ENCODE measurements at places on chromosomes 12 and 14.

- no peak for DNase-seq
These were observed 89.1 kb upstream of the CNOT2 start for GRCh38 chr12:70154087-70154638.

GRCh38 chr12:65300679-65301349, 22.3 kb downstream of the MSRB3 start:
- DNase-seq = no peak

DNA sequence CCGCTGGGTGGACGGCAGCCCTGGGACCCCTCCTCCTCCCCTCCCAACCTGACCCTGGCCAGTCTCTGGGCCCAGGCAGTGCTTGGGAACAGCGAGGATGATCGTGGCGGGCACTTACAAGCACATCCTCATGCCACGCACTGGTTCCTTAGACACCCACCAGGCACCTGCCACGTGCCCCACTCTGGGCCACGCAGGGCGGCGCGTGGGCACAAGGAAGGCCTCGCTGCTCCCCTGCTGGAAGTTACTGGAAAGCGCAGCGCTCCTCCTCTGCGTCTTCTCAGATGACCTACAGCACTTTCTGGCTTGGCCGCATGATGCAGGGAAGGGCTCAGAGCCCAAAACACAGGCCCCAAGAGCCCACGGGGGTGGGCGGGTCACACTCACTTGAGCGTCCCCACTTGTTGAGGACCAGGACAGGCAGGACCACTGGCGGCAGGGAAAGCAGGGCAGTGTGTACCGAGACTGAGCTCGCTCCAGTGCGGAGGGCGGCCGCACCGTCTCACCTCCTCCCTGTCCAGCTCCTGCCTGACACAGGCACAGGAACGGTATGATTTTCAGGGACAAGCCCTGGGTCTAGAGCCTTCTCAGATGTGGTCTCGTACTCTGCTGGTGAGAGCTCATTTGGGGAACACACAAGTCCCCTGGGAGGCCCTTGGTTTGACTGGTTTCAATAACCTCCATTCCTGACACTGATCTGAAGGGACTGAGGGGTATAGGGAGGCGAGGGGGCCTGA, 128.3 kb upstream of the EVL start:
- DNase-seq = no peak

- no peak for DNase-seq
These were observed 163.0 kb upstream of the FRMD6 start for GRCh38 chr14:51488569-51489220.

DNA sequence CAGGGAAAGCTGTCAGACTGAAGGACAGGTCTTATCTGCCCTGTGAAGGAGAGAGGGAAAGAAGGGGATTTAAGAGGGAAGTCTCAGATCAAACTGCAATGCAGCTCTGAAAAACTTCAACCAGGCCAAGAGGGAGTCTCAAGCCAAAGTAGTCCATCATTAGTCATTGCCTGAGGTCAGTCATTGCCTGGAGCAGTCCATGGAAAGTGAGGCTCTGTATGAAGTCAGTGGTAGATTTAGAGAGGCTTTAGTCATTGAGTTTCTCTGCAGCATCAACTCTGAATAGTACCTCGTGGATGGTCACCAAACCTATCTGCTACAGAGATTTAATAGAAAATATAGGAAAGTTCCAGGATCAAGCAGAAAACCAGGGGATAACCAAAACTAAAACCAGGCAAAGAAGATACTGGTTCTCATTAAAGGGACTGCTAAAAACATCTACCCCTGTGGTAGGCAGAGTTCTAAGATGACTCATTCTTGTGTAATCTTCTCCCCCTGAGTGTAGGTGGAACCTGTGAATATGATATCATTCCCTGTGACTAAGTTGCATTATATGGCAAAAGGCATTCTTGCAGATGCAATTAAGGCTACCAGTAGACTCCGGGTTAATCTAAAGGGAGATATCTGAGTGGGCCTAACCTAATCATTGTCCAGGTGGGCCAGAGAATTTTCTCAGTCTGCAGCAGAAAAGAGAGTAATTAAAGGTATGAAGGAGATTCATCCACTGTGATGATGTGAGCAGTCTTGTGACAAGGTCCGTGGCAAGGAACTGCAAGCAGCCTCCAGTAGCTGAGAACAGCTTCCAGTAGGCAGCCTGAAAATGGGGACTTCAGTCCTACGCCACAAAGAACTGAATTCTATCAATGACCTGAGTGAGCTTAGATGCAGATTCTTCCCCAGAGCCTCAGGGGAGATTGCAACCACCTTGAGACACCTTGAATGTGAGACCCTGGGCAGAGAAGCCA, 123.1 kb downstream of the GALC start:
- DNase-seq = peak; percentile 48
